ENCODE measurements at places on chromosomes 2 and 18.

GRCh38 chr2:215664847-215665525 is 229.1 kb upstream of the FN1 start:
- no peak for DNase-seq

GRCh38 chr2:192195548-192196418 is 1.1 kb upstream of the TMEFF2 start:
- peak; percentile 47 for DNase-seq

DNA sequence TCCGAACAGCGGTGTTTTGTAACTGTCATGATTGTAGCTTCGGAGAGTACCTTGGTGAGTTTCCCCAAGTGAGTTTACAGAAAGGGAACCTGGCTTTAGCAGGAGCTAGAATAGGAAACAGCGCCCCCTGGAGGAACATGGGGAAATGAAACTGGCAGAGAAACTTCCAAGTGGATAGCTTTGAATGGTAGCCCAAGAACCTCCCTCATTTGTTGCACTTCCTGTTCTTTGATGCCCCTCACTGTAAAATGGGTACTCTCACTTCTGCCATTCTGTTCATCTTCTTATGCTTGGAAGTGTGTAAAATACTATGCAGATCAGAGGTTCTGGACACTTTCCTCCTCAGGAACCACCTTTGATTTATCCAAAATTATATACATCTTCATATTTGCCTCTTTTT is 36.2 kb downstream of the CHST10 start:
- peak; percentile 62 for DNase-seq

DNA sequence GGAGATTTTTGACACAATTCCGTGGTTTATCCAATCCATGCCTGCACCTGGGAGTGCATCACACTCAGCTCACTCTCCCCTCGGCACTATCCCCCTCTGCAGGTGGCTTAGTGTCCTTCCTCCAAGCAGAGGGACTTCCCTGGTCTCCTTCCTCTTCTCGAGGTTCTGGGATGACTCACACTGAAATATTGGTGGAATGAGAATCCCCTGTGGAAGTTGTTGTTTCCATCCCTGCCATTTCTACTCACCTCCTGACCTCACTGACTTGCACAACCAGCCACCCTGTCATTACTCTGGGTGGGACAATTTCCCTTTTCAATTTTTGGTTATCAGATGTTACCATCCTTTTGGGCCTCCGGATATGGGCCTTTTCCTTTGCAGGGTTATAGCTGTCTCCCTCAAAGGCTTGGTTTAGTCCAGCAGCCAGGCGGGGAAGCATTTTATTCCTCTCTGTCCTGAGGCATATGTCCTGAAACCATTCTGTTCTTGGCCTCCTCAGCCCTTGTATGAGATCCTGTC is 59.9 kb downstream of the PTPRM start:
- no peak for DNase-seq

DNA sequence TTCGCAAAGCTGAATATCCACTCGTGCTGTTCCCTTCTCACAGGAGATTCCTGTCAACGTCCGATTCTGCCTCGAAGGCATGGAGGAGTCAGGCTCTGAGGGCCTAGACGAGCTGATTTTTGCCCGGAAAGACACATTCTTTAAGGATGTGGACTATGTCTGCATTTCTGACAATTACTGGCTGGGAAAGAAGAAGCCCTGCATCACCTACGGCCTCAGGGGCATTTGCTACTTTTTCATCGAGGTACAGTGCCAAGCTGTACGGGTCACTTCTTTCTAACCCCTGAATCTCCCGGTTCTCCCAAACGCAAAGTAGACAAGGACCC is 14.6 kb downstream of the CNDP2 start:
- DNase-seq, result no peak

DNA sequence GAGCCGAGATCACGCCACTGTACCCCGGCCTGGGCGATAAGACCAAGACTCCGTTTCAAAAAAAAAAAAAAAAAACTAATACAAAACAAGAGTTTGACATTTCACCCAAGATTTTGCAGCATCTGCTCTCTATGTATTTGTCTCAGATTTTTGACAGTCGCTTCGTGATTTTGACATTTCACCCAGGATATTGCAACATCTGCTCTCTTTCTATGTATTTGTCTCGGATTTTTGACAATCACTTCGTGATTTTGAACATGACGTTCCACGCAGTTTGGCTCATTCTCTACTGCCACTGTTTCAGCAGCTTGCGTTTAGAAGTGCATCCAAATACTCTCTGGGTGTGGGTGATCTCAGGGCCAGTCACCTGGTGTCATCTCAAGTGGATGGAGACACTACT is 108.5 kb downstream of the CABLES1 start:
- no peak for DNase-seq

- DNase-seq, result peak; percentile 15
Measured at GRCh38 chr18:48947092-48947491, 3.7 kb downstream of the SMAD7 start.
